CD4-positive, alpha-beta T cell treated with Interleukin-15 for 1 hour (primary cell): ENCODE measurements at places on chromosomes 3 and 15.

- no peak for DNase-seq
Measured at GRCh38 chr3:179181021-179181472, 32.9 kb downstream of the PIK3CA start.

DNA sequence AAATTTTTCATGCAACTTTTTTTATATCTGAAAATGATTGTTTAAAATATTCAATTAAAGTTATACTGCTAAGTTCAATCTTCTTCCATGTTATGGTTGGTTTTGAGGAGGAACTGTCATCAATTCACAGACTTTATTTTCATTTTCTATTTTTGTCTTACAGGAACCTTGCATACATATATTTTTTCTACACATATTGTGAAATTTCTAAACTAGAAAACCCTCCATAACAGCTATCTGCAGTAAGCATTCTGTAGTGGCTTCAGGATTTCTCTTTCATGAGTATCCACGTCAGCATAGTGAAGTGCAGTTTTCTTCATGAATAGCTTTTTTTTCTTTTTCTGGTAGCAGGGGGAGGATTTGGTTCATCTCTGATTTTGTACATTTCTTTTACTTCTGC, 48.2 kb downstream of the ATR start:
- DNase-seq: no peak

- DNase-seq: no peak
Measured at GRCh38 chr3:73543412-73543811, 81.3 kb downstream of the PDZRN3 start.

DNA sequence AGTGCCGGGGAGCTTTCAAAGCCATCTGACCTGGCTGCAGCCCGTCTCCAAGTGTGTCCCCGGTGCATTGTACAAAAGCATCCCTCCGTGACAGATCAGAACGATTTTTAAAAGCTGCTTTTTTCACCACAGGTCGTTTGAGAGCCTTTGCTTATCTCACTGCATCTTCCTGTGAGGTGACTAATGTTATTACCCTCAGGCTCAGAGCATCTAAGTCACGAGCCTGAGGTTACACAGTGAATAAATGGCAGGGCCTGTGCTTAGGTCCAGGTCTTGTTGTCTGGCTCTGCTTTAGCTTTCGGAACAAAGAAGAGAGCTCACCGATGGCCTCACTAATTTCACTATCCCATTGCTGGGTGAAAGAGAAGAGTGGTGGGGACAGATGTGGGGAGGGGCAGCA, 83.3 kb downstream of the SEC22A start:
- no peak for DNase-seq

GRCh38 chr3:101954936-101955335, 105.6 kb downstream of the NFKBIZ start:
- no peak for DNase-seq

GRCh38 chr3:189787191-189787590, 156.0 kb downstream of the TP63 start:
- DNase-seq: no peak
